ENCODE measurements at places on chromosomes 12 and 14.

GRCh38 chr12:93829016-93829415, 151.8 kb downstream of the CRADD start:
- no peak for DNase-seq

DNA sequence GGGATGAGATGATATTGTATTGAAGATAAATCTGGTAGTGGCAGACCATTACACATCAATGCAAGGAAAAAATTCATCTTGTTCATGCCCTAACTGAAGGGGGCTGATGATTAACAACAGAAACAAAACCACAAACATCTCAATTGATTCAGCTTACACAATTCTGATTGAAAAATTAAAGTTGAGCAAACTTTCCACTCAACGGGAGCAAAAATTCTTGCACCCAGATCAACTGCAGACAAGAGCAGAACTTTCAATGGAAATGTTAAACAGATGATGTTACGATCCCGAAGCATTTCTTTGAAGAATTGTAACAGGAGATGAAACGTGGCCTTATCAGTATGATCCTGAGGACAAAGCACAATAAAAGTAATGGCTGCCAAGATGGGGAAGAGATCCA, 172.4 kb upstream of the SOX5 start:
- no peak for DNase-seq

DNA sequence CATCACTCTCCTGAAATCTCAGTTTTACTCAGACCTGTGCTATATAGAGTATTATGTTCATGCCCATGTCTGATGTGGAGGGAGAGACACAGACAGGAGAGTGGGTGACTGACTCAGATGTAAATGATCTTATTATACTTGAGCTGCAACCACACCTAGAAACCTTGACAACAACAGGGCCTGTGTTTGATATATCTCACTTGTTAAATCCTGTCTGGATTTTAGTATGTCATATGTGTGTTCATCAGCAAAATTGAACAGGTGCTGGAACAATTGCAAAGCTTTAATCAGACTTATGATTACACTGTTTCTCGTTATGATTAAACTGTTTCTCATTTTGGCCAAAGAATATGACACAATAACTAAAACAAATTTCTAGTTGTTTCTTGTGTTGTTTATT, 37.7 kb downstream of the DIP2B start:
- no peak for DNase-seq

DNA sequence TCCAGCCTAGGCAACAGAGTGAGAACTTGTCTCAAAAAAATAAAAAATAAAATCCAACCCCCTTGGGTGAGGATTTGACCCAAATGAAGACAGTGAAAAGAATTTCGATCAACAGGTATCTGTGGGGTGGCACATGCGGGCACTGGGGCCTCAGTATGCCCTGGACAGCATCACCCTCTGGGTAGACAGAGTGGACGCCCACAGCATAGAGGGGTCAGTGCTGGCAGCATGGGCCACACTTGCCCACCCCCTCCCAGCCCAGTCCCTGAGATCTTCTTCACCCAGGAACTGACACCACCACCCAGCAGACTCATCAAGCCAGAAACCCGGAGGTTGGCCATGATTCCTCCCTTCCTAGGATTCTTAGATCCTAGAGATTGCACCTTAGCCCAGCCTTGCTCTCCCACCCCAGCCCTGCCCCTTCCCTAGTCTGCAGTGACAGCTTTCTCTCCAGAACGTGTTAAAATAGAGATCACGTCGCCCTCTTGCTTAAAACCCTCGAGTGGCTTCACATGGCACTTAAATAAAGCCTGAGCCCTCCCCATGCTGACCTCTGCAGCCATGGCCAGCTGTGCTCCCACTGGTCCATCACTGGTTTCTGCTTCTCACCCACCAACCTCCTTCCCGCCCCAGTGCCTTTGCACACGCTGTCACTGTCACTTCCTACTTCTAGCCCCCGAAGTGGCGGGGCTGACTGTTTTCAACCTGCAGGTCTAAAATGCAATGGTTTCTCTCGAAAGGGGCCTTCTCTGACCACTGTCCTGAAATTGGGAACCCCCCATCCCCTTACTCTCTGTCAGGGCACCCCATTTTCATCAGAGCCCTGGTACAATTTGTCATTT, 26.2 kb upstream of the DYNC1H1 start:
- no peak for DNase-seq

DNA sequence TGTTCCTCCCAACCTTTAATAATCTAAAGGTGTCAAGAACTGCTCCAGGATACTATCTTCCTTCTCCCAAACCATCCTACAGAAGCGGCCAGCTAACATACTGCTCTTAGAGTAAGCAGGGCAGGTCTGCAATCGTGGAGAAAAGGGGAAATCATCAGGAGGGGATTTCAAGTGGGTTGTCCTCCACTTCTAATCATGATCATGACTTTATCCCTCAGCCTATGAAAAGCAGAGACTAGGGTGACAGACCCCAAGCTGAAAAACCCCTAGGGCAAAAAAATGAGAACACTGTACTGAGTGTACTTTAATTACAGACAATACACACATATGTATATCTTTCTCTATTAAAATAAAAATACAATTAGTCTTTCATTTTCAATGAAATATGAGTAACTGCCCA, 13.9 kb downstream of the DUSP16 start:
- no peak for DNase-seq

DNA sequence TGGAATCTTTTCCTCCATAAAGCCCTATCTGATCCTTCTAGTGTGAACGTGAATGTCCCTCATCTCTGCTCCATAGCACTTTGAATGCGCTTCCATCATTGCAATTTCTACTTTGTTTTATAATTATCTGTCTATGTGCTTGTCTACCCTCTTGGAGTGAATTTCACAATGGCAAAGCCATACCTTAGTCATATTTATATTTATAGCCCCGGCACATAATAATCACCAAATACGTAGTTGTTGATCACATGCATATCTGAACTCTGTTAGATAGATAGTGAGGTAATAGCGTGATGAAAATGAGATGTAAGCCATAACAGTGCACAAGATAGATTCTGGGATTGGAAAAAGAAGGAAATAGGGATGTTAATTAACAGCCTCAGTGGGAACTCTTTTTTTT, 55.2 kb downstream of the MSRB3 start:
- DNase-seq = no peak

- DNase-seq = no peak
Measured at GRCh38 chr14:98904677-98905076, 367.3 kb downstream of the BCL11B start.

- DNase-seq = no peak
Measured at GRCh38 chr12:119682639-119683252, 14.8 kb downstream of the PRKAB1 start.

DNA sequence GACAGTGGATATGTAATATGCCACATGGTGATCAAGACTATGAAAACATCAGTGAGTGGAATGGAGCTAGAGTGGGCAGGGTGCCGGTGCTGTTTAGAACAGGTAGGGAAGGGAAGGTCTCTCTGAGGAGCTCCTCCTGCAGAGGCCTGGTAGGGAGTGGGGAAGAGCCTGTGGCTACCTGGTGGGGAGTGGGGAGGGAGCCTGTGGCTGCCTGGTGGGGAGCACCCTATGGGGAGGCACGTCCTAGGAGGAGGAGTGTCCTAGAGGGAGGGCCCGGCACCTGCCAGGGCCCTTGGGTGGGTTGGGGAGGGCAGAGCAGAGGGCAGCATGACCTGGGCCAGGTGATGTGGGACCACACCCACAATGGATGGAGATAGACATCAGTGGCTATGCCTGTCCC, 122.6 kb downstream of the ADGRD1 start:
- no peak for DNase-seq

- no peak for DNase-seq
Measured at GRCh38 chr14:90308561-90308960, 23.2 kb downstream of the NRDE2 start.

DNA sequence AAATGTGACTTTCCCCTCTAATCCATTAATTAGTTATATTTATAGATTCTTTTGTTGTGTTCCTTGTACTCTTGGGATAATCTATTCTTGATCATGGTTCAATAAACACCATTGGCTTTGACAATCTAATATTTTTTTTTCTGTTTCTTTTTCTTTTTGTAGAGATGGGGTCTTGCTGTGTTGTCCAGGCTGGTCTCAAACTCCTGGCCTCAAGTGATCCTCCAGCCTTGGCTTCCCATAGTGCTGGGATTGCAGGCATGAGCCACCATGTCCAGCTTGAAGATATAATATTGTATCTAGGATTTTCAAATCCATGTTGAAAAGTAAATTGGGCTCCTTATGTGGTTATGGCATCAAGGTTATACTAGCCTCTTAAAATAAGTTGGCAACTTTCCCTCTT, 6.2 kb downstream of the DNAL1 start:
- no peak for DNase-seq

GRCh38 chr14:101111620-101112290, 208.2 kb upstream of the RTL1 start:
- DNase-seq = no peak

DNA sequence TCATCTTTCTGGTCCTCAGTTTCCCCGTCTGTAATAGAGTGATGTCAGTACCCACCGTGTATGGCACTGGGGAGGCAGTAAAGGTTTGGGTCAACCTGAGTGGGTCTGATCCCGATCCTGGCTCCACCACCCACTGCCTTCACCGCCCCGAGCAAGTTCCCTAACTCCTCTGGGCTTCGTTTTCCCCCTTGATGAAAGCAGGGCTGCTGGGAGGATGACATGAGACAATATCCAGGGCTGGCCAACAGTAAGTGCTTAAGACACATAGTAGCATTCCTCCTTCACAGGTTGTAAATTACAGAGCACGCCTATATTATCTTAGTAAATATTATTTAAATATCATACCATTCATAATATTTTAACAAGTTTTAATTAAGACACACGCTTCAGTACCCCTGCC, 595 bp downstream of the PLEK2 start:
- no peak for DNase-seq

All from stimulated activated CD4-positive, alpha-beta T cell treated with anti-CD3 and anti-CD28 coated beads, TNF-alpha, amount 100 ng/mL, for 48 hours (primary cell).